T-cell (primary cell): ENCODE measurements at places on chromosomes 6 and 20.
A peak's percentile ranks its signal among the peaks of the same experiment; 100 is the strongest.

DNA sequence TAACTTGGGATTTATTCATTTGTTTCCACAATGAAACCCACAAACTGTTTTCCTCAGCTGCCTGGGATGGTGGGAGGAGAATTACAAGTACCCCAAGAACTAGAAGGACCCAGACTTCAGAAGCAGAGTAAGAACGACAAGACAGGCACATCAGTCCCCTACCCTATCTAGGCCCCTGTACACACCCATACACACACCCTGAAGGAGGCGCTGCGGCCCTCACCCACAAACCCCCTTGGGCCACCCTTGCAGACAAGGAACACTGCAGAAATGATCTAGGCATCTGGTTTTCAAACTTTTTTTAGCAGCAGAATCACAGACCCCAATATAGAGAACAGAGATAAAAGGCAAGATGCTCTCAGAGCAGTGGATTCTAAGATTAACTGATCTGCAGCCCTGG, 55.0 kb downstream of the TRERF1 start:
- DNase-seq, result no peak

DNA sequence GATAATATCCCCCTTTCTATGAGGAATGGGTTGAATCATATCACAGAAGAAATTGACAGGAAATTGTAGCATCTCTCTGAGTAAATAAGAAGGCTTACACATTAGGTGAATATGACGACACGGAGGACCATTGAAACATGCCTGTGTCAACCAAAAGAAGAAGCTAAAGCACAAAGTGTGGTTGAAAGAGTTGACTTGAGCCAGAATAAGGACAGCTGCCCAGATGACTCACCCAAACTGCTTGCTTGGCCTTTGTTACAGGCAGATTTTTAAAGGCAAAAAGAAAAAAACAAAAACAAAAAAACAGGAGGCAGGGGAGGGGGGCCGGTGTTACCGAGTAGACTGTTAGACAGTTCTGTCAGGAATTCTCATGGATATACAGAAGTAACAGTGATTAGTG, 129.8 kb upstream of the EDN1 start:
- DNase-seq, result no peak

- DNase-seq, result no peak
Measured at GRCh38 chr6:44250067-44250717, 3.3 kb downstream of the HSP90AB1 start.

DNA sequence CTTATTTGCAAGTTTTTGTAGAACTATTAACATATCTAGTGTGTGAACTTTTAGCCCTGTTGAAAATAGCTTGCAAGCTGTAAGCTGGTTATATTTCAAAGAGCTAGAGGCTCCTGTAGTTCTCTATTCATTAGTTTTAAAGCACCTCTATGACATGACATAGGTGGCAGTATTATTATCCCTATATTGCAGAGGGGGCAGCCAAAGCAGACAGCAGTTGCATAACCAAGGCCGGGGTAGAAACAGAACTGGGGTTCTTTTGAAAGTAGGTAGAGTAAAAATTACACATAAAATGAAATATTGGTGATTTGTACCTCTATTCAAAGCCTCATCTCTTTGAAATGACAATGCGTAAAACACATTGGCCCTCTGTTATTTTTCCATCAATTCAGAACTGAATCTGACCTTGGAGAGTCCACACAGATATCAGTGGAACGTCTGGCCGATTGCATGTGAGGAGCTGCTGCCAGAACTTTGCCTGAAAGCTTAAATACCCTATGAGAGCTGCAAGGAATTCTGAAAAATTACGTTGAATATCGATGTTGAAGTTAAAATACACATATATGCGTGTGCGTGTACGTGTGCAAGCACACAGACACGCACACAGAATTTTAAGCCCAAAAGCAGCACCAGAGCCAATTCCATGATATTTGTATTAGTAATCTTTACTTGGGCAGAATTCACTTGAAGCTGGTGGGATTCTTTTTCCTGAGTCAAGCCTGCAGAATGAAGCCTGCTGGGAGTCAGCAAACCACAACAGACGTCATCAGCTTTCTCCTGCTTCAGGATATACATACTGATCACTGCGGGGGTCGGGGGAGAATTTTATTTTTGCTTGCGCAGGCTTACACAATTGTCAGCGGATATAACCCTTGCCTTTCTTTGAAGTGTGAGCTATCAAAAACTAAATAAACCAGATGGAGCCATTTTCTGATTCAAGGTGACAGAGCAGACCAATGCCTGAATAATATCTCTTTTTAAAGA, 163.2 kb downstream of the PDE7B start:
- no peak for DNase-seq

DNA sequence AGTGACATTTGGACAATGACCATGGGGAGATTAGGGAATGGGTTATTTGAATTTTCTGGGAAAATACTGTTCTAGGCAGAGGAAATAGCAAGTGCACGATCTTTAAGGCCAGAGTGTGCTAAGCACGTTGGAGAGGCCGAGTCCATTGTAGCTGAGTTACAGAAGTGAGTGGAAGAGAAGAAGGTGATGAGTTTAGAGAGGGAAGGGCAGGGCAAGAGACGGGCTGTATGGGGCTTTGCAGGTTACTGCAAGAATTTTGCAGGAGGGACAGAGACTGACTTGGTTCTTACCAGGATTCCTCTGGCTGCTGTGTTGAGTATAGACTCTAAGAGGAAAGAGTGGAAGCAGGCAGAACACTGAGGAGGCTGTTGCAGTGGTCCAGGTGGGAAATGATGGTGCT, 1.1 kb upstream of the NCOA3 start:
- no peak for DNase-seq

- DNase-seq, result peak; percentile 21
Measured at GRCh38 chr20:35561268-35561667, 19.4 kb downstream of the ERGIC3 start.

GRCh38 chr6:135438907-135439535, 58.5 kb downstream of the AHI1 start:
- no peak for DNase-seq

- no peak for DNase-seq
Measured at GRCh38 chr6:72238021-72238420, 351.7 kb downstream of the RIMS1 start.

DNA sequence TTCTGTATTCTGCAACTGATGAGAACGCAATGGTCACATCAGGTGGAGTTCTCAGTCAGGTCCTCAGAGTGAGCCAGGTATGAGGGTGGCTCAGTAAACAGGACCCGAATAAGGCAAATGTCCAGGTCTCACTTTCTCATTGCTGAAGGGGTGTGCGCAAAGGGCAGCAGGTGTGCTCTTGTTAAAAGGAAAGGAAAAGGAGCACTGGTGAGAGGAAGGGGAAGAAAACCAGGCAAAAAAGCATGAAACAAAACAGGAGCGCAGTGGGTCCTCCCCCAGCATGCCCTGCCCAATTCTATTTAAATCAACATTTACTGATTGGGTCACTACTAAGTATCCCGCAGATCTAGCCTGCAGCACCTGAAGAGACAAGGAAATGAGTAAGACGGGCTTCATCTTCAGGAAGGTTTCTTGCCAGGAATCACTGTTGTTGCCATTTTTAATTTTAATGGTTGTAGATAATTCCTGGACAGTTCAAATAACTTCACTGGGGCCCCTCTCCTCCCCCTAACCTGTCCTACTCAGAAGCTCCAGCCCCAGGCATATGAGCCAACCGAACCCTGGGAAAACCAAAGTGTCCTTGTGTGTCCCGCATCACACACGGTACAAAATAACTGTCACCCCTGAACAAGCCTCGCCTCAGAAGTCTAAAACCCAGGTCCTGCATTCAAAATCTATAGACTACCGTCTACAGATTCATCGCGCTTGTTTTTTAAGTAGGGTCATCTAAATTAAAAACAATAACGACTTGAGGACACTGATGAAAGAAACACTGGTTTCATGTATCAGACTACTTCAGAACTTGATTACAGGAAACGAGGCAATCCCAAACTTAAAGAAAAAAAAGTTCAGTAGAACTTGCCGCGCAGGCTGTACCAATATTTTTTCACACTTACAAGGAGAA, 980 bp downstream of the MBOAT1 start:
- no peak for DNase-seq

DNA sequence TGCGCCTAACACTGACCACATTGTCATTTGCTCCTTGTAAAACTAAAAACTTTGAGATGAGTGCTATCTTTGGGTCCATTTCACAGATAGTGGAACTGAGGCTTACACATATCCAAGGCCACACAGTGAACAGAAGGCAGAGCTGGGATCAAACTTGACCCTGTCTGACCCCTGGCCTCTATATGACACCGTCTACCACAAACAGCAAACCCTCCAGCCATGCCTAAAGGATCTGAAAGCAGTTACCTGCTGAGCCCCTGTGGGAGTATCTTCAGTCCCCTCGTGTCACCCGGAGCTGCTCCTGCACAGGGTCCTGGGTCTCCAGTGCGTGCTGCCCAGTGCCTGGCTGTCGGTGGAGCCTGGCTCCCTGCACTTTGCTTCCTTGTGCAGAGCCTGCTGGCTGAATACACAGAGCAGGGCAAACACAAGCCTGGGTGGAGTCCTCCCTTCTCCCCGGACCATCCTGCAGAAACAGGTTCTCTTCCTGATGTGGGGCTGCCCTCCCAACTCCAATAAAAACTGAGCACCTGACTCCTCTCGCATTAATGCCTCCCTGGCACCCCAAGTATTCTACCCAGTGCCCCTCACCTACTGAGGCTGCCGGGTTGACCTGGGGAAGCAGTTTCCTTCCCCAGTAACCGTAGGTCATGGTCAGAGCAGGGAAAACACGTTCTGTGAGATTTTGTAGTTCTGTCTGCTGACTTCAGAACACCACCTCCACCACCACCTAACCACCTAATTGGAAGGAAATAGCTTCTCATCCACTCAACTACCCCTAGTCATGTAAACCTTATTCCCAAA, at the start of gene BCAS1:
BCAS1 (minus strand) TSS at position 408 of the 801 bp plus-strand sequence. CDS start 11,876 bp downstream, outside the sequence.
- no peak for DNase-seq

GRCh38 chr20:54623991-54624569, 148.7 kb downstream of the DOK5 start:
- DNase-seq, result no peak

DNA sequence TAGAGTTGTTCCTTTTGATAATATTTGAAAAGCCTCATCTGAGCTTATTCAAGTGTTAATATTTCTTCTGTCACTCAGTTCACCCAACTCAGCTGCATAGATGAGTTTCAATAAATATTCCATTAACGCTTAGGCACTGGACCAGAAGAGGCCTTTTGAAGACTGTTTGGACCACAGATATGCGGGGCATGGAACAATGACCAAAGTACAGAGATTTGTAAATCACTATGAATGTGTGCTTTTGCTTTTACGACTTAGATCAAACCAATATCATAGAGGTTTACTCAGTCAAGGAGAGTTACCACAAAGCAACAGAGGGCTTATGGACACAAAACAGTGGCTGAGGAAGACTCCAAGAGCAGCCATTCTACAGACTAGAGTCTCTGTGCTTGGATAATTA, 99.9 kb downstream of the RTN4IP1 start:
- no peak for DNase-seq

- peak; percentile 31 for DNase-seq
Measured at GRCh38 chr6:139164001-139164400, 29.1 kb downstream of the HECA start.
